CD4-positive, alpha-beta T cell treated with Interleukin-21 for 1 hour (primary cell): ENCODE measurements at places on chromosomes 5 and 9.

DNA sequence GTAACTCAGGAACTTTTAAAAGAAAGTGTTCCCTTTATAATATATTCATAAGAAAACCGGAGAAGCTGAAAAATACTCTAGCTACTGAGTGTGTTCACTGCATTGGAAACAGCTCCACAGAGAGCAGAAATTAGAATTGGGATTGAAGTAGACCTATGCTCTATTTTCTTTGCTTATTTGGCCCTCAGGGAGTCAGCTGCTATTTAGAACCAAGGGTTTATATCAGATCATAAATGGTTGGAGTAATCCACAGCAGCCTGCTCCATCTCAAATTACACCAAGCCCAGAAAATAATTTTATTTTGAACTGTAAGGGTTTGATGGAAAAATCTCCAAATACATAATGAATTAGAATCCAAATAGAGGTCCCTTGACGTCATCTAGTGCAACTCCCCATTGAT, 202.6 kb downstream of the ADAMTSL1 start:
- no peak for DNase-seq

- no peak for DNase-seq
Observed at GRCh38 chr9:88458716-88459465, 70.6 kb downstream of the SPIN1 start.

- DNase-seq = no peak
Observed at GRCh38 chr9:125966959-125967711, 220.0 kb downstream of the PBX3 start.

DNA sequence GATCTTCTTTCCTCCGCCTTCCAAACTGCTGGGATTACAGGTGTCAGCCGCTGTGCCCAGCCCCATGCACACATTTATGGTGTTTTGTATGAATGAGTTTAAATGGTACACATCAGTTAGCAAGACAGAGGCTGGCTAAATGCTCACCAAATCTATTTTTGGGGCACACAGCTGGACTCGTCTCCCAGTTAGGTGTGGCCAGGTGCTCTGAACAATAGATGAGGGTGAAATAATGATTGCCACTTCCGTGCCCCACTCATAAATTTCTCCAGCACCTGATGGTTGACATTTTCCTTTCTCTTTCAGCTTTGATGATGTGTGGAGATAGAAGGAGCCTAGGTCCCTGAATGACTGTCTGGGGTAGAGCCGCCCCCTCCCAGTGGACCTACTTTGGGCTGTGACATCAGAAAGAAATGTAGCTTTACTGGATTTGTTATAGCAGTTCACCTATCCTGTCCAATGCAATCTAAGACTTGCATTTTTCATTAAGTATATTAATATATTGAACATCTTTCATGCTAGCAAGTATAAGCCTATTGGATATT, 8.6 kb upstream of the RAPGEF1 start:
- DNase-seq = no peak

DNA sequence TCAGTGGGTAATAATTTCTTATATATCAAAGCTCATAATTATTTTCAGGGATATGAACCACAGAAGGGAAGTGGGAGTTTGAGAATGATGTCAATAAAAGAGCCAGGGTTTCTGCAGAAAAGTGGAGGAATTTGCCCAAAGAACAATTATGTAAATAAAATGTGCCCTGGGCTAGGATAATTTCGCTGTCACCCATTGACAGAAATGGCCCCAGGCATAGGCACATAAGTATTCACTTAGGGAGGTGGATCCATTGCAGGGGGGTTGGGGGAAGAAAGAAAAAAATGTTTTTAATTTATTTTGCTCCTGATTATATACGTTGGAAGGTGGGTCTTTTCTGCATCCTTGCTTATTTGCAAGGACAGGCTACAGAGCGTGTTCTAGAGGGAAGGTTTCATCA, 135.1 kb upstream of the IRX2 start:
- no peak for DNase-seq

DNA sequence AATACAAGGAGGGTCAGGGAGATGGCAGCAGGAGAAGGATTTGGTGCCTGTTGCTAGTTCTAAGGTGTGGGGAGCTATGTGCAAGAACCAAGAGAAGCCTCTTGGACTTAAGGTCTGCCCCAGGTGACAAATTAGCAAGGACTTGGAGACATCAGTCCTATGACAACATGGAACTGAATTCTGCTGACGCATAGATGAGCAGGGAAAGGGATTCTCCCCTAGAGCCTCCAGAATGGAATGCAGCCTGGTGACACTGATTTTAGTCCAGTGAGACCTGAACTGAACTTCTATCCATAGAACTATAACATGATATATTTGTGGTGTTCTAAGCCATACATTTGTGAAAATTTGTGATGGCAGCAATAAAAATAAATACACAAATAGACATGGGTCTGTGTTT, 215.6 kb downstream of the ESM1 start:
- no peak for DNase-seq

GRCh38 chr9:127187231-127187956, 65.0 kb upstream of the ANGPTL2 start:
- DNase-seq = no peak

GRCh38 chr5:6328173-6328572, 50.2 kb downstream of the MED10 start:
- DNase-seq = no peak

DNA sequence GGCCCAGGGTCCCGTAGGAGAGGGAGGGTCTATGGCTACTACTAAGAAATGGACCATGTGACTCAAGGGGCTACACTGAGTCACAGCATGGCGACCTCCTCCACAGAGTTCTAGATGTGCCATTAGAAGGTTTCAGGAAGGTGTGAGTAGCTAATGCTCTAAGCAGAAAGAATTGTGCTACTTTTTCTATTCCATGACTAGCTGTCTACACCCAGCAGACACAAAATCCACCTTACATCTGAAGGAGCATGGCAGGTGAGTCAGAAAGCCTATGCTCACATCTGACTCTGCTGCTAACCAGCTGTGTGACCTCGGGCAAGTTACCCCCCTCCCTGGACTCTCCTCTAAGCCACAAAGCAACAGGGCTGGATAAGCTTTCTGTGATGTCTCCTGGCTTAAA, 14.4 kb upstream of the MEIKIN start:
- DNase-seq = no peak

- no peak for DNase-seq
Observed at GRCh38 chr5:150764530-150764929, 5.7 kb upstream of the DCTN4 start.

GRCh38 chr9:4762886-4763541, 22.0 kb upstream of the AK3 start:
- no peak for DNase-seq

DNA sequence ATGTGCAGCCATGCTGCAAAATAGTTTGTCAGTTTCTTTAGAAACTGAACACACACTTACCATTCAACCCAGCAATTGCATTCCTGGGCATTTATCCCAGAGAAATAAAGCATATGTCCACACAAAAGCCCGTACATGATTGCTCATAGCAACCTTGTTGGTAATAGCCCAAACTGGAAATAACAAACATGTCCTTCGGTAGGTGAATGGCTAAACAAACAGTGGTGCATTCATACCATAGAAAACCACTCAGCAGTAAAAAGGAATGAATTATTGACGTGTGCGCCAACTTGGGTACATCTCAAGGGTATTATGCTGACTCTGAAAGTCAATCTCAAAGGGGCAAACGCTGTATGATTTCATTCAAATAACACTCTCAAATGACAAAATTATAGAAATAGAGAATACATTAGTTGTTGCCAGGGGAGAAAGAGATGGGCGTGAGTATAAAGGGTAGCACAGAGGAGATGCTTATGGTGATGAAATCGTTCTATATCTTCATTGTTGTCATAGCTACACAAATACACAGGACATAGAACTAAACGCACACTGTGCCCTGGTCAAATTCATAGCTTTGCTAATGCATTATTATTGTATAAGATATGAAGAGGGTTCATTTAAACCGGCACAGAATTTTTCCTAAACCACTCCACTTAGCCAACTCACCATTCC, 58.2 kb downstream of the DRD1 start:
- no peak for DNase-seq

DNA sequence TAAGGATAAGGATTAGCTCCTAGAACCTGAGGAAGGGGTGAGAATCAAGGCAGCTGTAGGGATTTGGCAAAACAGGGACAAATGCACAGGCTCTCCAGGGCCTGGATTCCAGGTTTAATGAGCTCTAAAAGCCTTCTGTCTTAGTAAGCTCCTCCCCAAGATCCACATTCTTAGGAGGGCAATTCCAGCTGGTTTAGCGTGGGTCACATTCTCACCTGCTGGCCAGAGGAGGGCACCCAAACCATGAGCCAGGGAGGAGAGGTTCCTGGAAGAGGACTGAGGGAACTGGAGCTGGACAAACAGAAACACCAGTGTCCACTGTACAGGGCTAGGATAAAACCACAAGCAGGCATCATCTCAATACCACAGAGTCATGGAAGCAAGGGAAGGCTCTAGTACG, 480.0 kb downstream of the CCDC171 start:
- no peak for DNase-seq

- no peak for DNase-seq
Observed at GRCh38 chr5:77305956-77306355, 95.5 kb downstream of the PDE8B start.

GRCh38 chr9:114445616-114446015, 57.8 kb upstream of the AKNA start:
- no peak for DNase-seq

DNA sequence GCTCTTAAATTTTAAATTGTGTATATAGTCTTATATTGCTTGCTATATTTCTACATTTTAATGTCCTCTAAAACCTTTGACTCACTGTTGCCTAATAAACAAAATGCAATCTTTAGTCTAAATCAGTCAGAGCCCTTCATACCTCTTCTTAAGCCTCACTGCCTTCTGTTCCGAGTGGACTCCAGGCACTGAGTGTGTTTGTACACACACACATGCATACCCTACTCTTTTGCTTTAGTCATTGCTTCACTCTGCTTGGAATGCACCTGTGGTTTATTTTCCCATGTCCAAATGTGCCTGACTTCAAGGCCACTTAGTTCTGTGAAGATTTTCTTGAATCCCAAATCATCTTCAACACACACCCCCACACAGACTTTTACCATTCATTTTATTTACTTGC, 60.9 kb downstream of the SLC12A2 start:
- no peak for DNase-seq

- DNase-seq = no peak
Observed at GRCh38 chr5:139799359-139799758, 3.8 kb downstream of the PSD2 start.

GRCh38 chr5:10607023-10607665, 43.3 kb downstream of the ANKRD33B start:
- DNase-seq = no peak

- DNase-seq = no peak
Observed at GRCh38 chr5:80623999-80624398, 30.5 kb upstream of the MSH3 start.
